ENCODE measurements at places on chromosomes 11 and 22.

DNA sequence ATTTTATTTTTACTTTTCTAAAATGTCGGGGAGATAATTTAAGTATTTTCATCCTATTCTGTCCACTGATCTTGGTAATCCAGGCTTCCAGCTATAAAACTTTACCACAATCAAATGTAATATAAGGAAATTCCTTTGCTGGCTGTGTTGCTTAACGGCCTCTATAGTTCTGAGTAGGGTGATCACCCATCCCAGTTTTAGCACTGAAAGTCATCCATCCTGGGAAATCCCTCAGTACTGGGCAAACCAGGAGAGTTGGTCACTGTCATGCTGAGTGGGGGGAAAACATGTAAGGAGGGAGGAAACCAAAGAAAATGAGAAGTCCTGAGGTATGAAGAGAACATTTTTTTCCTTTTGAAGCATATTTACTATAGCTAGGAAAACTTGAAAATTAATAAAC lies 12.8 kb upstream of the BACE1-AS start:
- DNase-seq = no peak

GRCh38 chr11:105858841-105859240 lies 163.2 kb downstream of the MSANTD4 start:
- no peak for DNase-seq

- no peak for DNase-seq
Observed at GRCh38 chr11:72132646-72133045, 2.9 kb upstream of the FOLR3 start.

DNA sequence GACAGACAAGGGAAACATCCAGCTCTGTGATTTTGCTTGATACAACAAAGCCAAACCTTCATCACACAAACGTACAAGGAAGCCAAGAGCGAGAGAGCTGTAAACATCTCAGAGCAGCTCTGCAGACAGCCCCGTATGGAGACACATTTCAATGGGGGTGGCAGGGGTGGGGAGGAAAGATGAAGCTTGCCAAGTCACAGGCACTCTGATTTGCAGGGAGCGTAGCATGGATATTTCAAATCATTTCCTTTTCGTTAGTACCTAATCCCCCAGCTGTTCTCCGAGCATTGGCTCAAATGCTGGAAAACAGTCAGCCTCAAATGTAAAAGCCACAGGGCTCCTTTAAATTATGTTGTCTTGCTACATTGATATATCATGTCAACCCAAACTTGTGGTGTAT lies 458.9 kb upstream of the CADM1 start:
- peak; percentile 23 for DNase-seq

DNA sequence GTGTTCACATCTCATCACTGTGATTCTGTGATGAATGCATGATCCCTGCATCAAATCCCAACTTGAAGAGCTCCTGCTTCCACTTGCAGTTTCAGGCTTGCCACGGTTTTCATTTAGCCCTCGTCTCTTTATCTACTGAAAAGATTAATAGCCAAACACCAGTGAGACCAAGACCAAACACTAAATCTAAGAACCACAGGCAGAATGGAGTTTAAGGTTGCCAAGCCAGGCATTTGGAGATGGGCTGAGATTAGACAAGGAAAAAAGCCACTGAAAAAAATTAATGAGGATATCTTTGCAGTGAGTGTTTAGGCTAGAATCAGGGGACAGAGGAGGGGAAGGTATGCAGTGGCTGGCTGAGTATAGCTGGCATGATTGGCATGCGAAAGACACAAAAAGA lies 227.2 kb upstream of the BLID start:
- peak; percentile 83 for DNase-seq

DNA sequence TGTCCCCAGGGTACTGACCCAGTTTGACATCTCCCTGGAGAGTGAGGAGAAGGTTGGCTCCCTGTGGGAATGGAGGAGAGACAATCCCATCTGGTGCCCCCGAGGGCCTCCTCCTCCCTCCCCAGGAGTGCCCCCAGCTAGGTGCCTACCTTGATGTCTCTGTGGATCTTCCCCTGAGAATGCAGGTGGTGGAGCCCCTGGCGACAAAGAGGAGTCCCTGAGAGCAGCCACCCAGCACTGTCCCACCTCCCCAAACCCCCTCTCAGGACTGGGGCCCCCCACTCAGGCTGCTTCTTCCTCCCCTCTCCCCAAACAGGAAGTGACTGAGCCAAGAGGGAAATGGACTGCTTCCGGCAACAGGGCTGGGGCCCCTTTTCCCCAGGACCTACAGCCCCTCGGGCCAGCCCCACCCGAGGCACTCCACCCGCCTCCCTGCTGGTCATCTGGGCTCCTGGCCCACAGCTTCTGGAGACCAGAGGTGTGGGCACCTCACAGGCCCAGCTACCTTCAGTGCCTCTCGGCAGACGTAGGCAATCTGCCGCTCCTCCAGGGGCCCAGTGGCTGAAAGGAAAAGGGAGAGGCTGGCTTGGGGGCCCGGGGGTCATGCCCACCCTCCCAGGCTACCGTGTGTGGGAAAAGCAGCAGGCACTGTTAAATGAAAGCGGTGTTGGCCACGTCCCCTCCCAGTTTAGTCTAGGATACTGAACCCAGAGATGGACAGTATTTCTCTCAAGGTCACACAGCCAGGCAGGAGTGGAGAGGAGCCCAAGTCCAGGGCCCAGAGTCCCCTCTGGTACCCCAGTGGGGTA lies 1.2 kb downstream of the MAP4K2 start:
- DNase-seq = no peak

GRCh38 chr11:130548491-130548833 lies 100.0 kb downstream of the ADAMTS15 start:
- DNase-seq = no peak

- no peak for DNase-seq
Observed at GRCh38 chr11:101255036-101255435, 125.4 kb upstream of the PGR start.

- DNase-seq = no peak
Observed at GRCh38 chr11:118631142-118631909, 23.9 kb downstream of the PHLDB1 start.

- DNase-seq = no peak
Observed at GRCh38 chr11:70544774-70545609, 146.7 kb downstream of the CTTN start.

DNA sequence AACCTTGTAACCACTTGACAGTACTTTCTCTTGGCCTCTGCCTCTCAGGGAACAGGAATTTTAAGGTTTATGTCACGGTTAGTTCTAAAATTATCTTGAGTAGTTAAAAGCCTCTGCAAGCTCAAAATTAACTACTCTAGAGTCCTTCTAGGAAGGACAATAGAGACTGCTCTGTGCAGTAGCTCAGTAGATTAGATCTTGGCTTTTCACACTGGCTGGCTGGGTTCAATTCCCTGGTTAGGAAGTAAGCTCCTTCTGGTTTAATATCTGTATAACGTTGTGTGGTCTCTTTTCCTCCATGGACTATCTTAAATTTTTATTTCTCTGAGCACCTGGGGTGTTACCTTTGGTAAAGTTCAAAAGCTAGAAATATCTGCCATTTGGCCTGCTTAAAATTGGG lies 109.2 kb downstream of the AASDHPPT start:
- DNase-seq = no peak

- DNase-seq = no peak
Observed at GRCh38 chr11:102853956-102854355, 10.5 kb upstream of the MMP3 start.

DNA sequence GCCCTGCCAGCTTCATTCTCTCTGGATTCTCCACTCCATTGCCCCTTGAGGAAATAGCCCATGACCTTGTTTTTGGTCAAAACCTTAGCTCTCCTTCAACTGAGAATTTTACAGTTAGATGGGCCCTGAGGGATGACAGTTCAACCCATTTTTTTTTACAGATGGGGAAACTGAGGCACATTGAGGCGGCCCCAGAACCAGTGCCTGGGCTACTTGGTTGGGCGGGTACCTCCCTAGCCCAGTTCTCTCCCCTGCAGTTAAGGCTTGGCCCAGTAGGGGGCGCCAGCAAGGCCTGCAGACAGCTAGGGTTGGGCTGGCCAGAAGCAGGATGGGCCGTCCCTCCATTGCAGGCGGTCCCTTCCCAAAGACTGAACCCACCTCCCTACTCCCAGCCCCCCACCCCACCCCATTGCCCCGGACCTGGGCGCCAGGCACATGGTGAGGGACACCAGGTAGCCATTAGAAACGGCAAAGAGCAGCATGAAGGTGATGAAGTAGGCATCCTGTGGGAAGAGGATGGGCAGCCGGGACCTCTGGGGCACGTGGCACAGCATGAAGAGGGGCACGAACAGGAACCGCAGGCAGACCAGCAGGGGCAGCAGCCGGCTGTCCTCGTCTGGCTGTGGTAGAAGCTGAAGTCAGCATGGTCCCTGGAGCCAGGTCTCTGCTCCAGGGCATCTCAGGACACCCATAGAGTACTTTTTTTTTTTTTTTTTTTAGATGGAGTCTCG lies 7.6 kb downstream of the SLC29A2 start:
- DNase-seq = no peak

GRCh38 chr11:62544581-62545436 lies 1.8 kb downstream of the AHNAK start:
- DNase-seq = no peak

DNA sequence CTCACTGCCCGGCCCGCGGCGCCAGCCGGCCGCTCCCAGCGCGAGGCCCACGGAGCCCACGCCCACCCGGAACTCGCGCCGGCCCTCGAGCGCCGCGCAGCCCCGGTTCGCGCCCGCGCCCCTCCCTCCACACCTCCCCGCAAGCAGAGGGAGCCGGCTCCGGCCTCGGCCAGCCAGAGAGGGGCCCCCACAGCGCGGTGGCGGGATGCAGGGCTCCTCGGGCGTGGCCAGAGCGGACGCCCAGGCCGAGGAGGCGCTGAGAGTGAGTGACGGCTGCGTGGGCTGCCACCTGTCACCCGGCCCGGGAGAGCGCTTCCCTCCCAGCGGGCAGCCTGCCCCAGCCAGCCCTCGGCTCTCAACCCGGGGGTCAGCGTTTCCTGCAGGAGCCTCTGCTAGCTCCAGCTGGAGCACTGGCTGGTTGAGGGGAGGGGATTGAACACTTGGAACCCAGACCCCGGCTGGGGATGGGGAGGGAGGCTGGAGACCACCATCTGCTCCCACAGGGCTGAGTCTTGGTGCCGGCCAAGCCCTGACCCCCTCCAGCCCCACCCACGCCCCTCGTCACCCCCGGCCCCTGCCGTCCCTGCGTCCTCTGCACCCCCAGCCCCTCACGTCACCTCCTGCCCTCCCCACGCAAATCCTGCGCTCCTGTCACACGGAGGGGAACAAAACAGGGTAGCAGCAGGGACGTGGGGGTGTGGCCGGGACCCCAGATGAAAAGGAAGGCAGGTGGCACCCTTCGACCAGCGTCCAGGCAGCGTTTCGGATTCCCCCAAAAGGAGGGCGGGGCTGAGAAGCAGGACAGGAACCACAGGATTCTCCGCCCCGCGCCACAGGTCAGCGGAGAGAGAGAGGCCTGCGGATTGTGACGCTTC lies 157.0 kb downstream of the BRD1 start:
- no peak for DNase-seq

GRCh38 chr22:49415151-49415951 lies 412.3 kb downstream of the BRD1 start:
- DNase-seq = no peak

DNA sequence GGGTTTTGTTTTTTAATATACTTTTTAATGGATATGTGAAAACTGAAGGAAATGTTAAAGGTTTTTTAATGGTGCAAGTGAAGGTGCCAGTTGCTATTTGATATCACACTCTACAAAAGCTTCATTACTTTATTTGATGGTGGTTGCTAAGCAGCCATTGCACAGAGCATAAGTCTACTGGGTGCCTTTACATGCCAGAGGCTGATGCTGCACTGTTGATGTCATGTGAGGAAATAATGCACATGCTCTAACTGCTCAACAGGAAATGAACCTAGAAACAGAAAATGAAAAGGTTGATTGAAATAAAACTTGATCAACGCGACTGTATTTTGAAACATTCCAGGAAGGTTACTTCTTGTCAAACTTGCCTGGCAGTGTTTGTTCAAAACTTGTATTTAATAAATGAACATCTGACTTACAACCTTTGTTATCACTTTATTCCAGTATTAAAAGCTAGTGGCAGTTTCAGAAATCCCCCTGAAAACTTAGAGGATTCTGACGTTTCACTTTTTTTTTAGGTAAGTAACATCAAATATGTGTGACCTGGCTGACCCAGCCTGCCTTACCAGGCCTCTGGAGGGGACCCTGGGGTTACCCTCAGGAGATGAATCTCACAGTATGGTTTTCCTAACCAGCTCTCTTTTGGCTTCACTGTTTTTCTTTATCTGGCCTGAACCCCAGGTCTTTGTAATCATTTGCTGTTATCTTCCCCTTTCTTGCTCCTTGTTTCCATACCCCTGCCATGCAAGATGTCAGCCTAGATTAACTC lies 2.4 kb upstream of the ATP5MG start:
- no peak for DNase-seq

GRCh38 chr11:69083531-69084247 lies 35.0 kb downstream of the TPCN2 start:
- no peak for DNase-seq

GRCh38 chr11:1966531-1966930 lies 19.4 kb downstream of the MRPL23 start:
- no peak for DNase-seq

DNA sequence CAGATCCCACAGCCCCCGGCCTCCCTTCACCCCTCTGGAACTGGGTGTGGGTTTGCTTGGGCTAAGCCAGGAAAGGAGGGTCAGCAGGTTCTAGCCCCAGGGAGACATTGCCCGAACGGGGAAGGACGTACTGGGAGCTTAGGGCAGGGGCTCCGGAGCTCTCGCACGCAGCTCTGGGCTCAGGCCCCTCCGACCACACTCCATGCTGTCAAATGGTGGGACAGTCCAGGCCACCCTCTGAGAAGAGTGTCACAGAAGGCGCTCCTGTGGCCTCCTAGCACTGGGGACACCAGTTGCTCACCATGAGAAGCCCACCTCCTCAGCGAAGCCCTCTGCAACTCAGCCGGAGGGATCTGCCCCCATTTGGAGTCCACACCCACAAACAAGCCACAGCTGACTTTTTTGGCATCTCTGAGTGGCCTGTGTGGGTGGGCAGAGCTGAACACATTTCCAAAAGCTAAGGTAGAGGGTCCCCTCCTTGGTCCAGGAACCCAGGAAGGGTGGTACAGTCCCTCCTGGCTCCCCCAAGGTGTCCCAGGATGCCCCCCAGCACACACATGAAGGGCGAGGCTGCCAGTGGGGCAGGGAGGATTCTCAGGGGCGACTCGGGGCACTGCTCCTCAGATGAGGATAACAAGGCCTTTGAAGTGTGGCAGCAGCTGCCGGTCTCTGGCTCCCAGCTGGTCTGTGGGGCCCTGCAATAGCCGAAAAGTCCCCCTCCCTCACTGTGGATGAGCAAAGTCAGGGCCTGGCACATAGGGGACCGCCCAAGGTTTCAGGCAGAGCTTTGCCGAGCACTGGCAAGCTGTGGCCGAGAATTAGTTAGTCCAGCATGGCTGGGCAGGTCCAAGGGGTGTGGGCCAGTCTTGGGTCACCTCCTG lies 13.0 kb upstream of the TEF start:
- DNase-seq = no peak
